ENCODE measurements at places on chromosomes 16 and 17.

DNA sequence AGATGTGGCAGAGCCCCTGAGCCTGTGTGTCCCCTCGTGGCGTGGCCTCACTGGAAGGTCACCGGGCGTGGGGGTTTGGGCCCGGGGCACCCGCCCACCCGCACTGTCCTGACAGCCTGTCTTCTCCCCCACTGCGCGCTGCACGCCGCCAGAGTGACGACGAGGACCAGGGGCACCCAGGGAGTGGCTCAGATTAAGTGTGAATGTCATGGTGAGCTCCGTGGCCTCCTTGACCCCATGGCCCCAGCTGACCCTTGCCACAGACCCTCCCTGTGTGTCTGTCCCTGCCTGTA is 15.1 kb downstream of the PRSS27 start:
- DNase-seq, result no peak

DNA sequence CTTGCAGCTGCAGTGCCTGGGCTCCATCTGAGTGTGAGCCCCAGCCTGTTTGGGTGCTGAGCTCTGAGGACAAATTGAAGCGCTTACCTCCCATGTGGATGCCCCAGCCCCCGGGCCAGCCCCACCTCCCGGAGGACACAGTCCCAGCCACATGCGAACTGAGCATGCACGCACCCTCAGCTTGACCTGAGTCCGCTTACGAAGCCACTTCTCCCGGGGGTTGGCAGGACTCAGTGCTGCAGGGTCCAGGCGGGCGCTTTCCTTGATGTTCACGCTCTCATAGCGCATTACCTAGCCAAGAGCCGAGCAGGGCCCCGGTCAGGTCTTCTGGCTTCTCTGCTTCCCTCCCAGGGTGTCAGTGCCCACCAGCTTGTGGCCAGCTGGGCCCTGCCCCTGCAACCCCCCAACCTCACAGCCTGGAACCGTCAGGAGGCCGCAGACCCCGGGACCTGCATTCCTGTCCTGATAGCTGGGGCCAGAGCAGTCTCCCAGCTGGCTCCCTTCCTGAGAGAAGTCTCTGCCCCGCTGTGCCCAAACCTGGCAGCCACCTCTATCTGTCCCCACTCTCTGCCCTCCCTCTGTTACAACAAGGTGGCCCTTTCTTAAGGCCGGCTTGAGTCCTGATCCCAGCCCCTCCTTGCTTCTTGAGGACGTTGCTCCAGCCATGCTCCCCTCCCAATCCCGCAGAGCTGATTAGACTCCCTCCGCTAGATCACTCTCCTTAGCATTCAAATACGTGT is 24.0 kb downstream of the PIMREG start:
- DNase-seq, result peak; percentile 9

DNA sequence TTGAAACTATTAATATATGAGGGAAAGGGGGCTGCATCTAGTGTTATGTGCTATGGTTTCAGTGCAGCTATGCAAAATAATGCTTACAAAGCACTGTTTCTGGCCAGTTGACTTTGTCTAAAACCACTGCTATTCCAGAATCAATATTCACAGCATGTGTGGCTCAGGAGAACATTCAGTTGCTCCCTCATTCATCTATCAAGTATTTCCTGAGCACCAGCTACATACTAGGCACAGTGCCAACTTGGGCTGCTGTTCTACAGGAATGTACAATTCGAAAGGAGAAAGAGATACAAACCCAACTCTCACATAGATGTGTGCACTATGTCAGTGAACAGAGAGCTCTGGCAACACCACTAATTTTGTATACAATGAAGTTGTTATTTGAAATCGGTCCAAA is 183.0 kb downstream of the PHKB start:
- peak; percentile 34 for DNase-seq

DNA sequence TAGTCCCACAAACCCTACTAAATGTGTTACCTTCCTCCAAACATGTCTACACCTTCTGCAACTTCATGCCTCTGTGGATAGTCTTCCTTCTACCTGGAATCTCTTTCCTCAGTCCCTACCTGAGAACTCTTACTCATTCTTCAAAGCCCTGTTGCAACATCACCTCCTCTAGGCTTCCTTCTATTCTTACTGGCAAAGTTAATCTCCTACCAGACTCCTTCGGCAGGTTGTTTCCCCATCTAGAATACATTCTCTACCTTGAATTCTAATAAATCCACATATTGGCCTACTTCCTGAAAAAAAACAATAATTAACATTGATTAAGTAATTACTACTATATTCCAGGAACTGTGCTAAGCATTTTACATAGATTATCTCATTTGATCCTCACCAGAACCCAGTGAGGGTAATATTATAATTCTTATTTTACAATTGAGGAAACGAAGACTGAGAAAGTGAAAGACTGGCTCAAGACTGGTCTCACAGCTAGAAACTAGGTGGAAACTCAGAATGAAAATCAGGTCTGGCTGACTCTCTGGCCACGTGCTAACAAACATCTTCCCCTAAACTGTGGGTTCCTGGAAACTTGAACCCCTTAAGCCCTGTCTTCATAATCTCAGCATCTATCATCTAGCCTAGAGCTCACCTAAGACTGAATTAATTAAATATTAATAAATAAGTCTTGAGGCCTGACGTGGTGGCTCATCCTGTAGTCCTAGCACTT is 4.6 kb upstream of the STAT3 start:
- DNase-seq, result no peak

GRCh38 chr17:4539025-4539424 is 16.2 kb downstream of the MYBBP1A start:
- no peak for DNase-seq
